Esophagus squamous epithelium (tissue), 5 donors: ENCODE measurements at places on chromosomes 16 and 17.

DNA sequence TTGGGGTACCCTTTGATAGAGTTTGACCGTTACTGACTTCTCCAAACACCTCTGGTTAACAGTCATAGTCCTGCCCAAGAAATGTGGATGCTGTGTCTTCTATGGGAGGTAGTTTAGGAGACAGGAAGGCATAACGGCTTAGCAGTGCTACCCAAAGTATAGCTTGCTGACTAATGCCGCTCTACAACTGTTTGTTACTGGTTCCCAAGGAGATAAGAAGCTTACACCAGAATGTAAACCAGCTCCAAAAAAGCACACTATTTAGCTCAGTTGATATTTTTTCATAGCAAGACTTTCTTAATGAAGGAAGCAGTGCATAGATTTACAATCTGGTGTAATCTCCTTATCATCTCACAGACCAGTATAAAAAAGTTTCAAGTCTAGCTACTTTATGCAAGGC is 95.7 kb downstream of the HS3ST3B1 start:
- DNase-seq, result no peak

DNA sequence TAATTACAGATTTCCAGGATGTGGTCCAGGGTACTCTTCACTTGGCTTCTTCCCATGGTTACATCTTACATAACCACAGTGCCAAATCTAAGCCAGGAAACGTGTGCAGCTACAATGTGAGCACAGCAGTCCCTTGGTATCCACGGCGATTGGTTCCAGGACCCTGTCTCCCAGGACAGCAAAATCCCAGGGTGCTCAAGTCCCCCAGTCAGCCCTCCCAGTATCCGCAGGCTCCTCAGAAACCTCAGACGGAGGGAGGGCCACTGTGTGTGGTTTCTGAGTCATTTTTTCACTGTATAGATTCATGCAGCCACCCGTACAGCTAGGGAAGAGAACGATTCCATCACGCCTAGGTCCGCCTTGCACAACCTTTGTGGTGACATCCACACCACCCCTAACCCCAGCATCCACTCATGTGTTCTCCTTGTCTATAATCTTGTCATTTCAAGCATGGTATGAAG is 11.1 kb upstream of the ATP2C2 start:
- DNase-seq, result no peak

DNA sequence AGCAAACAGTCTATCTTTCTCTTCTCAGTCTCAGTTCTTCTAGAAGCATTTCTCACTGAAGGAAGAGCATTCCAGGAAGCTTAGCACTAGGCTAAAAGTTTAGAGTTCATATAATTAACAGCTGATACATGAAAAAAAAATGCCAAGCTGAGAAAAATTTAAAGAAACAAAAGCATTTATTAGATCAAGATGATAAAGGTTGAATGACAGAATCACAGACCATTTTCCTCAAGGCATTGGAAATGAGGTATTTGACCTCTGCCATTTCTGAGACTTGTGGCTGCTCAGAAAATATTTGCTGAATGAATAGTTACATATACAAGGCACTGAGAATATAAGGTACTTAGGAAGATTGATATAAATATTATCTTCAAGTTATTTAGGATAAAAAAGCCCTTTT is 901.6 kb upstream of the GOT2 start:
- DNase-seq, result no peak

GRCh38 chr17:41178341-41178740 is 320 bp upstream of the KRTAP4-2 start:
- no peak for DNase-seq

GRCh38 chr16:88554711-88555264 is 15.4 kb upstream of the ZC3H18 start:
- DNase-seq, result no peak

GRCh38 chr17:32763855-32764439 is 113.0 kb downstream of the MYO1D start:
- no peak for DNase-seq

DNA sequence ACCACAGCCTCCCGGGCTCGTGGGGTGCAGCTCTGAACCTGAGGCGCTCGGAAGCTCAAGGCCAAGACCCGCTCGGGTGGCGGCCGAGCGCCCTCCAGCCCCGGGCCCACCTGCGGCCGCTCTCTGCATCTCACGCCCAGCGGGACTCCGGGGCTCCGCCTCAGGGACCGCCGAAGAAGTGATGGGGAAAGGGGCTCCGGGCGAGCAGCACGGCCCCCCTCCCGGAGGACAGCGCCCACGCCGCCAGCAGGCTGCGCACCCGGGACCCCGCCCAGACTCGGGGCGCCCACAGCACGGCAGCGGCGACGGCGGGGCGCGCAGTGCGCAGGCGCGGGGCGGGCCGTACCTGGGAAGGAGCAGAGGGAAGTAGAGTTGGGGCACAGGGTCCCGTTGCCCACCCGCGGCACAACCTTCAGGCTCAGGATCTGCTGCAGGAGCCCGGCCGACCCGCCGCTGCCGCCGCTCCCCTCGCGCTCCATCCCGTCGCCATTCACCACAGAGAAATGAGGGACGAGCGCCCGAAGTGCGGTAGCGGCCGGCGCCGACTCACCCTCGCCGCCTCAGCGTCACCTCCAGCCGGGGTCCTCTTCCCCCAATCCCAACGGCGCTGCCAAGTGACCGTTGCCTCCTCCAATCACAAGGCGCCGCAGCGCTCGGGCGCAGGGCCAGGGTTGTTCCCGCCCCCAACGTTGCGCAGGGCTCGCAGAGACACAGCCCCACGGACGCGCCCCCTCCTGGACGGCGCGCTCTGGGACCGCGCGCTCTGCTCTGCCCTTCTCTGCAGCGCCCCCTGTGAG is at the start of gene TMEM170A:
TMEM170A (minus strand) TSS at position 568 of the 797 bp plus-strand sequence; CDS start at position 479, 89 bp downstream.
- peak; percentile 88 for DNase-seq

GRCh38 chr16:67943619-67944504 is at the start of gene LCAT:
Gene LCAT, minus strand, starts transcription at chr16:67944120. Its CDS starts 19 bp downstream, at chr16:67944101.
- no peak for DNase-seq

DNA sequence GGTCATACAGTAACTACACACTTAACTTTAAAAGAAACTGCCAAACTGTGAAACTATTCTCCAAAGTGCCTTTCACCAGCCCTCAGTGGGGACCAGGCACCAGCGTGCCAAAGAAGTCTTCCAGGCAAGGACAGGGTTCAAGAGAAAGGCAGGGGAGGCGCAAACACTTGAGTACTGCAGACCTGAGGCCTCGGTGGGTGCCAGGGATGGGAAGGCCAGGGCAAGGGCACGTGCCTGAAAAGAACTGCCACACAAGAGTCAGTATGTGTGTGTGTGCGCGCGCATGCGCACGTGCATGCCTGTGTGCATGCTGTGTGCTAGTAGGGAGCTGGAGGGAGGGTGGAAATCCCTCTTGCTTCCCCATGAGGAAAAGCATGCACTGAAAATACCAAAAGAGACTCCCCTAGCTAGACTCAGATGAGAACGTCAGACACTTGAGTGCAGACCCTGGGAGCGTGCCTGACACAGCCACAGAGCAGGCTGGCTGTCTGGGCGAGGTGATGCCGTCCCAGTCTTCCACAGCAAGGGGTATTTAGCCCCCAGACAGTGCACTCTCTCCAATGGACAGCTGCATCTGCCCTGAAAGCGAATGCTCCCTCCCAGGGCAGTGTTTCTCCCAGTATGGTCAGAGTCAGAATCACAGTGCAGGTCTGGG is 40.1 kb upstream of the GSG1L start:
- DNase-seq, result no peak

DNA sequence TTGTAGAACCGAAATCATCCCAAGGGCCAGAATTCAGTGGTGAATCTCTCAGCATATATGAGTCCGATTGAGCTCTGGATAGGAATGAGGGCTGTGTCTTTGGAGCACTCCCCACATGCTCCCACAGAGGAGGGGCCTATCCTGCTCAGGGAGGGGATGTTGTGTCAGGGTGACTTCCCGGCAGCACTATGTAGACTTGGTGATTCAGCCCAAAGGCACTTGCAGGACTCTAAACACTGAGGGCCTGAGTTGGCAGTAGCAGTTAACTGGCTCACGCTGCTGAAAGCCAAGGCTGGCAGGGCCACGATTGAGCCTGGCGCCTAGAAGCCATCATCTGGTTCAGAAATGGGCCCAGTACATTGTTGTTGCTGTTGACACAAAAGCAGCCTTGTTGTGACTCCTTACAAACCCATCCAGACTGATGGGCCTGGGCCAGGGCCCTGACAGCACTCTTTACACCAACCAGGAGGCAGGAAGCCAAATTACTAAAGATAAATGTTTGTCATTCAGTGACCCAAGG is 31.9 kb downstream of the NMT1 start:
- no peak for DNase-seq

DNA sequence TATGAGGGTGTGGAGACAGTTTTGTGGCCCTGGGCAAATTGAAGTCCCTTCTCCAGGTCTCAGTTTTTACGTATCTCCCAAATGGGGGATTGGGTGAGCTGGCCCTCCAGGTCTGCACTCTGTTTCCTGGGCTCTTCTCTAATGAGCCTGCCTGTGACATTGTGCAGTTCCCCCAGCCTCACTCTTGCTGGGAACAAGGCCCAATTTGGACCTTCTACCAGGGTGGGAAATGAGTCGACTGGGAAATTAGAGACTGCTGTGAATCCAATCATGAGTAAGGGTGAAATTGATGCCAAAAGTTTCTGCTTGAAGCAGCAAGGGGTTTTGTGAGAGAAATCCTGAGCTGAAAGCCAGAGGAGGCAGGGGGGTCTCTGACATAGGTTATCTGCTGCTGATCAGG is 71.5 kb upstream of the KSR1 start:
- no peak for DNase-seq

DNA sequence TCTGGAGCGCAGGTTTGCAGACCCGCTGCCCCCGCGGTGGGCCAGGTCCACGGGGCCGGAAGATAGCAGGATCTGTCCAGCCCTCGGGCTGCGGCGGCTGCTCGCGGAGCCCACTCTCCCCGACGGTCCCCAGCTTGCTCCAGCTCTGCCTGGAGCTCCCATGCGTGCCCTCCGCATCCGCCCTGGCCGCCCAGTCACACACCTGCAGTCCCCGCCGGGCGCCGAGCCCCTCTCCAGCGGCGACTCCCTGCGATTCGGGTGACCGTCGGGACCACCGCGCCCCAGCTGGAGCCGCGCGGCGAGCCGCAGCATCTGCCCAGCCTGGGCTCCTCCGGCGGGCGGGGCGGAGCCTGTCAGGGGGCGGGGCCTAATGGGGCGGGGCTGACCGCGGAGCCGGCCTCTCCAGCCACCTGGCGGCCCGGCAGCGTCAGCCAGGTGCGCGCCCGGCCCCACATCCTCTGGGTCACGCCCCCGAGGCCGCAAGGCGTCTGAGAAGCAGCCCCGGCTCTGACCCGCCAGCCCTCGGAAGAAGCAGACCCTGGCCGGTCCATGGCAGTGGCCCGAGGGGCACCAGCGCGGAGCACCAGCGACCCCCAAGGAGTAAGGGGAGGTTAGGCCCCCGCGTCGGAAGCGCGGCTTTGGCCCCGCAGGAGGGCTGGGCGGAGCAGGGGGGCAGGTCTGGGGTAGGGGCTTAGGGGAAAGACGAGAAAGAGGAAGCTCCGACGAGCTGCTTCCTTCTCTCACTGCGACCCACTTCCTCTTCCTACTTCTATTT is at the start of gene PIK3R5:
PIK3R5 (minus strand) TSS at position 314 of the 775 bp plus-strand sequence. CDS start 54,213 bp downstream, outside the sequence.
- DNase-seq, result no peak

- DNase-seq, result no peak
Measured at GRCh38 chr17:48746916-48747444, 18.4 kb upstream of the HOXB13 start.
